Kidney capillary endothelial cell (primary cell): ENCODE measurements at places on chromosomes 6 and 20.

DNA sequence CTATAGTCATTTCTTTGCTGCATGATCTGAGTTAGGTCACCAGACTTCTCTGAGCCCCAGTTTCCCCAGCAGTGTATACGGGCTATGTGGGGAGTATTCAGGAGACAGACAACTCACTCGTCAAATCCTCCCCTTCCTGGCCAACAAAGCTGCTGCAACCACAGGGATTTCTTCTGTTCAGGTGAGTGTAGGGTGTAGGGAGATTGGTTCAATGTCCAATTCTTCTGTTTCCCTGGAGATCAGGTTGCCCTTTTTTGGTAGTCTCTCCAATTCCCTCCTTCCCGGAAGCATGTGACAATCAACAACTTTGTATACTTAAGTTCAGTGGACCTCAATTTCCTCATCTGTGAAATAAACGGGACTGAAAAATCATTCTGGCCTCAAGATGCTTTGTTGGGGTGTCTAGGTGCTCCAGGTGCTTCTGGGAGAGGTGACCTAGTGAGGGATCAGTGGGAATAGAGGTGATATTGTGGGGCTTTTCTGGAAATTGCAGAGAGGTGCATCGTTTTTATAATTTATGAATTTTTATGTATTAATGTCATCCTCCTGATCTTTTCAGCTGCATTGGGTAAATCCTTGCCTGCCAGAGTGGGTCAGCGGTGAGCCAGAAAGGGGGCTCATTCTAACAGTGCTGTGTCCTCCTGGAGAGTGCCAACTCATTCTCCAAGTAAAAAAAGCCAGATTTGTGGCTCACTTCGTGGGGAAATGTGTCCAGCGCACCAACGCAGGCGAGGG is 594 bp upstream of the CDKN1A start:
- DNase-seq, result no peak

GRCh38 chr6:70264306-70264705 is 38.6 kb downstream of the COL9A1 start:
- DNase-seq, result no peak

GRCh38 chr6:354631-355280 is 36.8 kb upstream of the IRF4 start:
- no peak for DNase-seq

- no peak for DNase-seq
Observed at GRCh38 chr6:5054245-5054873, 30.8 kb upstream of the PPP1R3G start.
